Epithelial cell of proximal tubule (primary cell): ENCODE measurements at places on chromosomes 7 and 10. TPM values are rescaled to one million over a fixed set of nuclear protein-coding genes. Genes with fewer than 3 reads are reported as not detected.

Gene ZMIZ1
- total RNA-seq = 16.5 and 21.4 TPM in 2 replicates

DNA sequence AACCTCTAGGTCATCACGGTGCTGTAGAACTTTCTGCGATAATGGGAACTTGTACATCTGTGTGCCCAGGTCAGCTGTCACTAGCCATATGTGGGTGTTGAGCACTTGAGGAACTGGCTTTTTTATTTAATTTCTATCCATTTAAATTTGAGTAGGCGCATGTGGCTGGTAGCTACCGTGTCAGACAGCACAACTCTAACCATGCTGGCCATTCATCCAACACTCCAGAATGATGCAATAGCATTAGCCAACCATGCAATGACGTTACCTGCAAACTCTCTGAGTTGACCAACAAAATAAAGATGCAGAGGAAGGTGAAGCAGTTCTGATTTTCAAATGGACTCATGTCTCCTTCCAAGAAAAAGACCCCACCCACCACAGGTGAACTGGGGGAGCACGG is 24.4 kb upstream of the CHST15 start:
- peak; percentile 36 for DNase-seq

- DNase-seq = no peak
Observed at GRCh38 chr7:162632-163297, 29.6 kb upstream of the FAM20C start.

GRCh38 chr7:36001546-36001945 is 151.5 kb upstream of the EEPD1 start:
- no peak for DNase-seq

DNA sequence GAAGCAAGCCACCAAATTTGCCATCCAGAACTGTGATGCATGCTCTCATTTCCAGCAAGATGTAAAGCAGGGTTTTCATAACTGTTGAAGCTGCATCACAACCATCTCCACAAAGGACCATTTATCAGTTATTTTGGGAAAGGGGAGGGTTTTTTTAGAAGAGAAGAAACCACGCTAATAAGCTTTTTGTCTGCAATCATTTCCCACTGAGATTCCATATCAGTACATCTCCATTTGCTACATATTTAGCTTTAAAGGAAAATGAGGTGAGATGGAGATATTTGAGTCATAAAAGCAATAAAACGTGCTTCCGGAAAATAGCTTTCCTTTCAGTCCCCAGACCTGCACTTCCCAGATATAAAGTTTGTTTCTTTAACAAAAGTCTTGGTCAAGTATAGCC is 258.2 kb downstream of the FRMD4A start:
- DNase-seq = no peak

DNA sequence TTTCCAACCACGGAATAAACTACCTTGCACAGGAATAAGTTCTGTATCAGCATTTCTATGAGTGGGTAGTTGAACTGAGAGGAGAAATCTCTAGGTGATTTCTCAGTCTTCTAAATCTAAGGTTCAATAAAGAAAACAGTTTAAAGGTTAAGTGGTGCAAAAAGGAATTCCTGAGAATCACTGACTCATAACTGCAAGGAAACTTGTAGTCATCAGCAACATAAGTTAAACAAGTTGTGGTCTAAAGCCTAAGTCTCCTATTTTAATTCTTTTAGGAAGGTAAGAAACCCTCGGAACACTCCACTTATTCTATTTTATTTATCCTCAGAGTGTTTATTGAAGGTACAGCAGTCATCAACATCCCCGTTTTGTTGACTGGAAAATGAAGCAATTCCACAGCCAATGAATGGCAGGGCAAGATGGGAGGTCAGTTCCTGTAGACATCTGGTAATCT is 92.4 kb upstream of the PIK3CG start:
- peak; percentile 83 for DNase-seq

DNA sequence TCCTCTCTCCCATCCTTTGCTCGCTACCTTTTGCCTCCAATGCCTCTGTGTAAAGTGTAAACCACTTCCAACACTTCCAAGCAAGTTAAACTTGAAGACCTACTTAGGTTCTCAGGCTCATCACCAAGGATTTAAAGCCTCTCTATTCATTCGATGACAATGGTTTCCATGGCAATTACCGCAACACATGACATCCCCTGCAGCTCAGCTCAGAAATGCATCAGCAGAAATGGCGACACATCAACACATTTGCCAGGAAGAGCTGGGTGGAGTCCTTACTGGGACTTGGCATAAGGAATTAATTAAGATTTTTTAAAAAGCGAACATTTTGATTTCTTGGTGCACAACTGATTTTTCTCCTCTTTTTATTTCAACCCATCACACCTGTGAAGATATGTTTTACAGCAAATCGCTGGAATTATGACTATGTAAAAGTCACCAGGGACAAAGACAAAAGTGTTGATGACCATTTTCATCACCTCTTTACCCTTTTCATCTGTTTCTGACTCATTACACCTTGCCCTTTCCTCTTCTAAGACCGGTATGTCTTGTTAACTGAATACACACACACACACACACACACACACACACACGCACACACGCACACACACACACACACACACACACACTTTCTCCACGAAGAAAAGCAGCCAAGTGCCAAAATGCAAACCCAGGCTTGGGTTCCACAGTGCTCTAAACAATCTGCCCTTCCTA is 453.4 kb upstream of the CELF2 start:
- DNase-seq = no peak

GRCh38 chr10:12349629-12350166 is 351 bp downstream of the CAMK1D start:
- DNase-seq = no peak

DNA sequence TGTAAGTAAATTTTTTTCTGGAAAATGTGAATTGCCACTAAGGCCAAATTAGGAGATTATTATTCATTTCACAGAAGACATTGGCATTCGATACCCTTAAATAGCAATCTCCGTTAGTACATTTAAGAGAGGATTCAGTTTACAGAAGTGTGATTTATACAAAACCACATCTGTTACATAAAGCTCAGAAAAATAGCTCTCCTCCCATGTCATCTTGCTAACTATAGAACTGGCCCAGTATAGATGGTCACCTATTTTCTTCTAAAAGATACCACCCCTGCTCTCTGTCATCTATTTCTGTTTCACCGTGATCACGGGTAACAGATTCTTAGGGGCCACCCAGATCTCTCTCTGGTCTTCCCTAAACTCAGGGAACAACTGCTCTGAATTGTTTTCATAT is 119.1 kb downstream of the HIP1 start:
- DNase-seq = no peak

Gene MAGI2
- 0.43 and 0.92 TPM in 2 replicates for total RNA-seq

GRCh38 chr7:28565980-28566379 is 153.7 kb downstream of the CREB5 start:
- no peak for DNase-seq
